NCI-H748 treated with DMSO at 0.1 percent for 48 hours (cell line): ENCODE measurements at places on chromosomes 3 and 15.

GRCh38 chr15:68435966-68436365 lies 4.0 kb upstream of the ITGA11 start:
- DNase-seq: no peak

- no peak for DNase-seq
These were observed 294.6 kb downstream of the LSAMP start for GRCh38 chr3:116150655-116151167.

- DNase-seq: no peak
These were observed 9.2 kb upstream of the MME start for GRCh38 chr3:155070932-155071387.

DNA sequence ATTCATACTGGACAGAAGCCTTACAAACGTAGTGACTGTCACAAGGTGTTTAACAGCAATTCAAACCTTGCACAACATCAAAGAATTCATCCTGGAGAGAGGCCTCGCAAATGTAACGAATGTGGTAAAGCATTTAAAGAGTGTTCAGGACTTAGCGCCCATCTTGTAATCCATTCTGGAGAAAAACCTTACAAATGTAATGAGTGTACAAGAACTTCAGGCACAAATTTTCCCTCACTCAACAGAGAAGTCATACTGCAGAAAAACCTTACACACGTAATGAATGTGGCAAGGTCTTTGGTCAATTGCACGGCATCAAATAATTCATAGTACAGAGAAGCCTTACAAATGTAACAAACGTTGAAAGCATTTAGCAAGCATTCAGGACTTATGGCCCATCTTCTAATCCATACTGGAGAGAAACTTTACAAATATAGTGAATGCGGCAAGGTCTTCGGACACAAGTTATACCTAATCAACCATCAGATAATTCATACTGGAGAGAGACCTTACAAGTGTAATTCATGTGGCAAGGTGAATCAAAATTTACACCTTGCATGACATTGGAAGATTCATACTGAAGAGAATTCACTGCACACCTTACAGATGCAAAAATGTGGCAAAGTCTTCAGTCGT lies 27.5 kb downstream of the SPCS1 start:
- no peak for DNase-seq

DNA sequence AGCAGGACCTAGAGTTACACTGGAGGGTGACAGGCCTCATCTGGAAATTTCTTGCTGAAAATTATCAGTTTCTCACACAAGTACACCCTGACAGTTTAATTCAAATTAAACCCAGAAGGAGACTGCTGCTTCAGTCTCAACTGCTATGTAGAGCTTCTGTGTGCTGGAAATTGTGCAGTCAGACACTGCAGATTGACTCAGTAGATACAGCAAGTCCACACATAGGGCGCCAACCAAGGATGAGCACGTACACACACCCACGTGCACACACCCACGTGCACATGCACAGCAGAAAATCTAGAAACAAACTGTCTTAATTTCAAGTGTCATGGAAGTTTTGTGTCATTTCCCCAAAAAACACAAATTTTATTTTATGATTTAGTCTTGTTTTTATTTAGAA lies 192.9 kb downstream of the PDE8A start:
- DNase-seq: no peak

GRCh38 chr3:125024817-125025216 lies 31.0 kb downstream of the HEG1 start:
- DNase-seq: peak; percentile 6

GRCh38 chr3:6753536-6753935 lies 107.4 kb upstream of the GRM7 start:
- no peak for DNase-seq

GRCh38 chr3:16370872-16371740 lies 106.1 kb downstream of the OXNAD1 start:
- DNase-seq: peak; percentile 20

GRCh38 chr3:147755310-147755709 lies 346.1 kb downstream of the ZIC1 start:
- DNase-seq: no peak

DNA sequence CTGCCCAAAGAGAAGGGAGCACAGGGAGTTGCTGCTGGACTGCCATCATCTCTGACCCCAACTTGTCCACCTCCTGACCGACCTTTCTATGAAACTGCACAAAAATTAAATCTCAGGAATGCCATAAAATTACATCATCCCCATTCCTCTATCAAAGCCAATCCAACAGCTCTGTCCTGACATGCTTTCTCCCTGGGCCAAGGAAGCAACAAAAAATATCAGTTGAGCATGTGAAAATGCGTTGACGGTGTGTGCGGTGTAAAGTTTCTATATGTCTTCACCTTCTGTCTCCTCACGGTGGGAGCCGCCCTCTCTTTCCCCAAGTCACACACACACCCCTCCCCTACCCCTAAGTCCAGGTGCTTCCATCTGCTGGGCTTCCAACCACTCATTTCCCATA lies 3.6 kb upstream of the ZNF774 start:
- DNase-seq: no peak

DNA sequence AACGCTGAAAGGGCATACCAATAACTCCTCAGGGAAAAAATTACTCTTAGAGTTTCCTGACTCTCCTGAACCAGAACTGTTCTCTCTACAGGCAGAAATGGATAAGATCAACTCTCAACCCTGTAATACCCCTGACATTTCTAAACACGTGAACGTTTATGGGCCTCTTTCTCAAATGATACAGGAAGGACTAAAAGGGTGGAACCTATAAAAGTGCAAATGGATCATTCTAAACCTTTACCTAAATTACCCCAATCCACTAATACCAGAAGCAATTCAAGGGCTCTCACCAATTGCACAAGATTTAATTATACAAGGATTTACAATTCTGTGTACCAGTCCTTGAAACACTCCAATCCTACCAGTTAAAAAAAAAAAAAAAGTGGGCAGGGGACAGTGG lies 98.0 kb upstream of the FAM174B start:
- DNase-seq: no peak

GRCh38 chr3:81005992-81006391 lies 755.5 kb downstream of the GBE1 start:
- DNase-seq: no peak

GRCh38 chr15:68581725-68582124 lies 2.9 kb downstream of the CORO2B start:
- DNase-seq: no peak

DNA sequence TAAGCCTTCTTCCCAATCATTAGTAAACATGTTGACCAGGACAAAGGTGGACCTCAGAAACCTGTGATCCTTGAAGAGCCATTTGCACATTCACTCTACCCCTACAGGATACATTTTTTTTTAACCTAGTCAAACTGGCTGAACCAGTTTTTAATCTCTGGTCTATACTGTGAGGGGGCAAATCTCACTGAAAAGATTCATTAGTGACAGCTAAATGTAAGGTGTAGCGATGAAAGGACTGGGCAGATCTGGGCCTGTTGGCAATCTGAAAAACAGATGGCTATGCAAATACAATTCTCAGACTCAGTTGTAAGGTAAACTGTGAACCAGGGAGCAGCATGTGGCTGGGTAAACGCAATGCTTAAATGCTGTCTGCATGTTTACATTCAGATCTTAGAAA lies 75.6 kb upstream of the SNTN start:
- DNase-seq: peak; percentile 97

GRCh38 chr3:99895703-99896441 lies 78.2 kb downstream of the CMSS1 start:
- DNase-seq: peak; percentile 44

- no peak for DNase-seq
These were observed 18.2 kb downstream of the RTP1 start for GRCh38 chr3:187215460-187215859.

DNA sequence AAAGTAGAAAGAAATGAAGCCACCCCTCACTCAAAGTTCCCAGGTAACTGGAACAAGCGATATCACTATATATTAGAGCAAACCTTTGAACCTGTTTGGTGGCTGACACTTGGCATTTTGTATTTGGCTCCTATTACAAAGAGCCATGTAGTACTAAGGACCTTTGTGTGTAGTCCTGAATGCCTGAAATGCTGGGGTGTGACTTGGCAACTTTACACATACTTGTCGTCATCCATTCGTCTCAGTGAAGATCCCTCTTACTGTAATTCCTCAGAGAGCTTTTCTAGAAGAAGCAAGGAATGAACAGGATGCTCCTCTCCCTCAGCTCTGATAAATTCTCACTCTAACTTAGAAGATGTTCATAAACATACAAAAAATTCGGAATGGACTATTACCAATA lies 216.1 kb upstream of the CDIN1 start:
- DNase-seq: no peak

- no peak for DNase-seq
These were observed 58.3 kb downstream of the SCN10A start for GRCh38 chr3:38757721-38758120.

DNA sequence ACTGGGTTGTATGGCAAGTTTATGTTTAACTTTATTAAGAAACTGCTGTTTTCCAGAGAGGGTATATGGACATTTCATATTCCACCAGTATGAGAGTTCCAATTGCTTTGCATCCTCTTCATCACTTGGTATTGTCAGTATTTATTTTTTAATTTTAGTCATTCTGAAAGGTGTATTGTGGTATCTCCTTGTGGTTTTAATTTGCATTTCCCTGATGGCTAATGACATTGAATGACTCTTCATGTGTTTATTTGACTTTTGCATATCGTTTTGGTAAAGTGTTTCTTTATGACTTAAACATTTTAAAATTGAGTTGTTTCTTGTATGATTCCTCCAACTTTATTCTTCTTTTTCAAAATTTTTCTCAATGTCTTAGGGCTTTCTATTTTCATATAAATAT lies 44.4 kb downstream of the IL1RAP start:
- DNase-seq: no peak

DNA sequence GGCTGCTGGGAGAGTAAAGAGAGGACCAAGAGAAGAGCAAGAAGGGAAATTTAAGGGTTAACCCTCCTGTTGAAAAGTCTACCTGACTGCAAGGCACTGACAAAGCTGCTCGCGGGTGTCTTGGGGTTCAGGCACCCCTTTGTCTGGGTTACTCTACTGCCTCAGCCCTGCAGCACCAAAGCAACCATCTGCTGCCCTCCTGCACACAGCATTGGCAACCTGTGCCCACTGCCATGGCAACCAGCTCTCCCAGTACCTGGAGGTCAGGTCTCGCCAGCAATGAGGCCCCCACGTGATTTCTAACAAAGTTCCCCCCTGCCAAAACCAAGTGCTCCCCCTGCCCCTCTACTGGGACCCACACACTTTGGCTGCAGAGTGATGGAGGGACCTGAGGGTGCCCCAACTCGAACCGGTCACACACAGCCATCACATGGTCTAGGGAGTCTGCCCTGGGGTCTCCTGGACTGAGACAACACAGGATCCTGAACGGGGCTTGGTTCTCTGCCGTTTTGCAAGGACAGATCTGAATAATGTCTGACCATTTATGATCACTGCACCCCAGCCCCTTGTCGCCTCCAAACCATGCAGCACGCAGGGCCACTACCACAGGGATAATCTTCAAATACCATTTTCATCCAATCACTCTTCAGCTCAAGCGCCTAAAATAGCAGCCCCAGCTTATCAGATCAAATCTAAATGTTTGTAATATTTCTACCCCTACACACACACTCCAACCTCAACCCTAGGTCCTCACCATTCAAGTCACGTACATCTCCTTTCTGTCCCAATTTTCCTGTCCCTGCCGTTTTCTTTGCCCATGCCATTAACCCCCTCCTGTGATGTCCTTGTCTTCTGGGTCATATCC lies 50.7 kb downstream of the ADCY5 start:
- DNase-seq: no peak

GRCh38 chr3:15708882-15709677 lies 88.7 kb downstream of the ANKRD28 start:
- DNase-seq: no peak

GRCh38 chr3:133575086-133575485 lies 1.6 kb downstream of the CDV3 start:
- no peak for DNase-seq

DNA sequence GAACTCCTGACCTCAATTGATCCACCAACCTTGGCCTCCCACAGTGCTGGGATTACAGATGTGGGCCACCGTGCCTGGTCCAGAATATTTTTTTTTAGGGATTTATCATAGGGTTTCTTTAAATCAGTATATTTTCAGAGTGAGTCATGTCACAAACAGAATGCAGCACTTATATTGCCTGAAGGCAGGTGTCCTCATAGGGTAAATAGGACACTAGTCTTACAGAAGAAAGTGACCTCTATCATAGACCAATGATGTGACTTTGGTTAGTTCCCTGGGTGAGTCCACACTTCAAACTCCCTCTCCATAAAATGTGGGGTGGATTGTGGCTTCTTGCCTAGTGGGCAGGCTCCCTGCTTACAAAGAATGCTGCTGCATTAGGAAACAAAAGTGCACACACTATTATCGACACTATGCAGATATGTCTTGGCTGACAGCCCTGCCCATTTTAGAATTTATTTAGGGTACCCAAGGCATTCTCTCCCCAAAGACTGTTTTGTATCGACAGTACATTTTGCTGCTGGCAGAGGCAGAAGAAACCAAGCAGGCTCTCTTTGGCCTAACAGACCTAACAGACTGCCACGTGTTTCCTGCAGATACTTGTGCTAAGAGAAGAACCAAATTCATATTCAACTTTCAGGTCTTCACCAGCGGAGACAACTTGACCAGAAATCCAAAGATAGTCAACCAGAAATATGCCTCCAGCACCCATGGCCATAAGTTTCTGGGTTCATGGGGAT lies 125.0 kb downstream of the MOBP start:
- DNase-seq: no peak

DNA sequence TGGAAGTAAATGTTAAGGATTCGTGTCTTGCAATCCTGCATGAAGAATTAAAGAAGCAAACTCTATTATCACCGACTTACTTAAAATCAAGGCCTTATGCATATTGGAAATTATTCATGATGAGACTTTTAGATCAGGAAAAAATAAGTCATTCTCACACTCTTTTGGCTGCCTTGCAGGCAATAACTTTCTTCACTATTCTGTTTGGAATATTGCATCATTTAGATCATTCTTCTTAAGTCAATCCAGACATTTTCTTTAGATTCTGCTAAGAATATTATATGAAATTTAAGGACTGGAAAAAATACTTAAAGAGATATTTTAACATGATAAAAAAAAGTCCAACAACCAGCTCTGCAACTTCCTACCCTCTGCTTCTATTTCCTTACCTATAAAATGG lies 245.4 kb downstream of the LRRN1 start:
- DNase-seq: no peak

- DNase-seq: no peak
These were observed 18.0 kb downstream of the SRGAP3 start for GRCh38 chr3:9231471-9231870.

DNA sequence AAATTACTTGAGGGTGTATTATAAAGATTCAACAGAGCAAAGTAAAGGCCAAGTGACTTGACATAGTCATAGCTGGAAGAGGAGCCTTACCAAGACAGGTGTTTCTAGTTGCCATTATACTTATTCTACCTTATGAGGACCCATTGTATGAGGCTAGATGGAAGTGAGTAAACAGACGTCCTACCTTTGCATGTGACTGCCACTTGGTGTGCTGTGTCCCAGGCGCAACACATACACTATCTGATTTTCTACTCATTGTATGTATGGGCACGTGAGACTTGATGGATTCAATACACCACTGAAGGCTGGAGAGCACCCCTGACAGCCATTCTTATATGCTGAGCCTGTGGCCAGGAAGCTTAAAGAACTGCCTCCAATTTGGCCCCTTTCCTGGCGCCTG lies 40.5 kb downstream of the BOC start:
- no peak for DNase-seq
